ENCODE measurements at places on chromosomes 2 and 18. TPM values are rescaled to one million over a fixed set of nuclear protein-coding genes. Genes with fewer than 3 reads are reported as not detected.

DNA sequence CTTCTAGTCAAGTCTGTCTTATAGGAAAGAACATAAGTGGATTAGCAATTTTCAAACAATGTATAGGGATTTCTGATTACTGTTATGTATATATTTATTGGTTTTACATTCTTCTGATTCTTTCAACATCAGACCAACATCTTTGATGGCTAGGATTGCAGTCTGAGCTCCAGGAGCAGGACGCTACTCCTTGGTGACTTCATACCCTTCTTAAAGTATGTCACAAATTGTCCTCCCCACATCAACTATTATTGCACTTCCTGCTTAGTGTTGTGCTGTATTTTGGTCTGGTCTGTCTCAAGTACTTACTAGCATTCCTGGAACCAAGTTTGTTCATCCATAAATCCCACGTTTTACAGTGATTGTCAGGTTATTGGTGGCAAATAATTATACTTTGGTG lies 49.0 kb downstream of the MAP2 start:
- DNase-seq = no peak

DNA sequence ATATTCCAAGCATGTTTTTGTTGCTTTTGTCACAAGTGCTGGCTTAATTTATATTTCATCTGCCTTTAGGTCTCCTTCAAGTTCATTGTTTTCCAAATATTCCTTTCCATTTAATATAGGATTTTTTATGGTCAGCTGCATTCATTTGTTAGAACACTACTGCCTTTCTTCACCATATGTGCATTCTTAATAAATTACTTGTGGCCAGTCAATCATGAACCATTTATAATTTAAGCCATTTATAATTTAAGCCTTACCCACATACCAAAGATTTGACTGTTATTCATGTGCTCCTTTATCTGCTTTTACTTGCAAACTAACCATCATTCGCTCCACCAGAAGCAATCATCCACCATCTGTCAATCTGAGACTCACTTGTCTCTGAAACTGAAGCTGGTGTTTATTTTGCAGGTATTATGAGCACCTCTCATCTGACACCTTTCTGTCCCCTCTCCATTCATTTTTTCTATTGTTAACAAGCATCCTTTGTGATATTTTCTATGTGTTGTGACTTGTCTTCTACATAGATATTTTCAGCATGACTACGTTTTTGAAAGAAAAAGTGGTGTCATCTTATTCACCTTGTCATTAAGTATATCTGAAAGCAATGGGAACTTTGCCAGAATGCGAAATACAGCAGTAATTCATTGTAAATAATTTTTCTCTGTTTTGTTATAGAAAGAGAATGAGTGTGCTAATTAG lies 786.8 kb downstream of the KCNJ3 start:
- no peak for DNase-seq

GRCh38 chr2:229137639-229138038 lies 133.4 kb downstream of the PID1 start:
- no peak for DNase-seq

DNA sequence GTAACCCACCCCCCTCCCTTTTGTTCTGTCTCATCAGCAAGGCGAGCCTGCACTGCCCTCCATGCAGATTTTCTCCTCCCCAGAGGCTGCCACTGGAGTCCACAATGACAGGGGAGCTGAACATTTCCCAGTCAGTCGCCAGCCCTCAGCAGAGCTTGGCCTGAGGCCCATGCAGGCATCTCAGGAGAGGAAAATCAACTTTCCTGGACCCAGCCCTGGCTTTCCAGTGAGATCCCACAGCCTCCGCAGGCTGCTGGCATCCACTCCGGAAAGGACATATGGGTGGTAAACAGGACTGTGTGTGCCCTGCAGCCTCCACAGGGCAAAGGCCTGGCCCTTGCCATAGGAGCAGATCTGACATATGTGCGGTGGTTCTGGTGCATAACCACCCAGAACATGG lies 253.8 kb downstream of the TNS1 start:
- DNase-seq = no peak

- peak; percentile 18 for DNase-seq
Observed at GRCh38 chr2:144943986-144944385, 424.1 kb upstream of the ZEB2 start.

DNA sequence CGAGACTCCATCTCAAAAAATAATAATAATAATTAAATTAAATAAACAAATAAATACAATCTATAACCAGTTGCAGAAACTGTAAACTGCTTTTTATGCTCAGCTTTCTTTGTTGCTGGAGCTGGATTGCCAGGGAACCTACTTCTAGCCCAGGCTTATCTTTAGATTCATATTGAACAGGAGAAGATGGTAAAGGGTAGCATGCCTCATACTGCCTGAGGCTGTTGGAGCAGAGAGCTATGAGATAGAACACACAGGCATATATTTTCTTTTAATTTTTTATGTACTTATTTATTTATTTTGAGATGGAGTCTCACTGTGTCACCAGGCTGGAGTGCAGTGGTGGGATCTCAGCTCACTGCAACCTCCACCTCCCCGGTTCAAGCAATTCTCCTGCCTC lies 28.7 kb upstream of the EML4 start:
- no peak for DNase-seq

DNA sequence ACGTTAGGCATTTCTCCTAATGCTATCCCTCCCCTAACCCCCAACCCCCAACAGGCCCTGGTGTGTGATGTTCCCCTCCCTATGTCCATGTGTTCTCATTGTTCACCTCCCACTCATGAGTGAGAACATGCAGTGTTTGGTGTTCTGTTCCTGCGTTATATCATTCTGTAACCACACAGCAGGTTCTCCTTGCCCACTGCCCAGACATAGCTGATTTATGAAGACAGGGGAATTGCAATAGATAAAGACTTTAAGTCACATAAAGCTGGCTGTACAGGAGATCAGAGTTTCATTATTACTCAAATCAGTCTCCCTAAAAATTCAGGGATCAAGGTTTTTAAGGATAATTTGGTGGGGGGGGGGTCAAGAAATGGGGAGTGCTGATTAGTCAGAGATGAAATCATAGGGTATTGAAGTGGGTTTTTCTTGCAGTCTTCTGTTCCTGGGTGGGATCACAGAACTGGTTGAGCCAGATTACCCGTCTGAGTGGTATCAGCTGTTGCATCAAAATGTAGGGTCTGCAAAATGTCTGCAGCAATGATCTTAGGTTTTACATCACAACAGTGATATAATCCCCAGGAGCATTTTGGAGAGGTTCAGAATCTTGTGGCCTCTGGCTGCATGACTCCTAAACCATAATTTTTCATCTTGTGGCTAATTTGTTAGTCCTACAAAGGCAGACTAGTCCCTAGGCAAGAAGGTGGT lies 392.1 kb upstream of the KCNJ3 start:
- no peak for DNase-seq

DNA sequence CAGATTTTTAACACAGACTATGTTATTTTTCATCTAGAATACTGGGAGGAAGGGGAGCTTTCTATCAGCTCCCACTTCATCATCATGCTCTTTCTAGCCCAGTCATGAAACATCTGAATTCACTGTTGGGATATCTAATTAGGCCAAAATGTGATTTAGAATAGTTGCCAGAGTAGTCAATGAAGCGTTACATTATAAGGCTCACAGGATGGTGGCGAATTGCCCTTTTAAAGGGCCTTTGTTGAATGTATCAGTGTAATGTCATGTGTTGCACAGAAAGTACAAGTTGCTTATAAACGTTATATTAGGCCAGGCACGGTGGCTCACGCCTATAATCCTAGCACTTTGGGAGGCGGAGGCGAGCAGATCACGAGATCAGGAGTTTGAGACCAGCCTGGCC lies 45.6 kb downstream of the PDE1A start:
- no peak for DNase-seq

DNA sequence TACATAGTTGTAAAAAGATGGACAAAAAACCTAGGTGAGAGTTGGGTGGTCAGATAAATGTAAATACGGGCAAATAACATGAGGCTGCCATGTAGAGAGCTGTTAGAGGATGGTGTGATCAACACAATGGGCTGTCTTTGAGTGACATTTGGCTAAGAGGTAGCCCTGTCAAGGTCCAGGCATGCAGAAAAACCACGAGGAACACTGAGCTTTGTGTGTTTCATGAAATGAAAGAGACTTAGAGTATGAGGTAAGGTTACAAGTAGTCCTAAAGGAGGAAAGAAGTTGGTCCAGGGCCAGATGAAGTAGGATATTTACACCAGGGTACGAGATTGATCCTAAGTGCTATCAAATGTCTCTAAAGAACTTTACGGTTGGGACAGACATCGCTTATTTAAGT lies 160.9 kb downstream of the RDH14 start:
- DNase-seq = no peak

- no peak for DNase-seq
Observed at GRCh38 chr2:21486445-21486844, 362.7 kb downstream of the TDRD15 start.

GRCh38 chr2:25230198-25230947 lies 62.0 kb upstream of the POMC start:
- DNase-seq = peak; percentile 69

DNA sequence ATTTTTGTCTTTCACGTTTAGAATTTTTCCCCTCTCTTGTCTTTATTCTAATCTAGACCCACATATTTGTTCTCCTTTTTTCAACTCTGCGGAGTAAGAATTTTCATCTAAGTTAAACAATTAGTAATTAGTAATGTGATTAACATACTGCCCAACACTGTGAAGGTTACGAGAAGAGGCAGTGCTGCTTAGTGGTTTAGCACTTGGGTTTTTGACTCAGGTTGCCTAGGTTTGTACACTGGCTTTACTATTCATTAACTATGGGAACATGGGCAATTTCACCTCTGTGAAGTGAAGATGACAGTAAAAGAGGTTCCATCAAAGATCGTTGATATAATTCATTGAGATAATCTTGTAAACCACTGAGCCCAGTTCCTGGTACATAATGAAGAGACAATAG lies 82.2 kb upstream of the PNPT1 start:
- no peak for DNase-seq

DNA sequence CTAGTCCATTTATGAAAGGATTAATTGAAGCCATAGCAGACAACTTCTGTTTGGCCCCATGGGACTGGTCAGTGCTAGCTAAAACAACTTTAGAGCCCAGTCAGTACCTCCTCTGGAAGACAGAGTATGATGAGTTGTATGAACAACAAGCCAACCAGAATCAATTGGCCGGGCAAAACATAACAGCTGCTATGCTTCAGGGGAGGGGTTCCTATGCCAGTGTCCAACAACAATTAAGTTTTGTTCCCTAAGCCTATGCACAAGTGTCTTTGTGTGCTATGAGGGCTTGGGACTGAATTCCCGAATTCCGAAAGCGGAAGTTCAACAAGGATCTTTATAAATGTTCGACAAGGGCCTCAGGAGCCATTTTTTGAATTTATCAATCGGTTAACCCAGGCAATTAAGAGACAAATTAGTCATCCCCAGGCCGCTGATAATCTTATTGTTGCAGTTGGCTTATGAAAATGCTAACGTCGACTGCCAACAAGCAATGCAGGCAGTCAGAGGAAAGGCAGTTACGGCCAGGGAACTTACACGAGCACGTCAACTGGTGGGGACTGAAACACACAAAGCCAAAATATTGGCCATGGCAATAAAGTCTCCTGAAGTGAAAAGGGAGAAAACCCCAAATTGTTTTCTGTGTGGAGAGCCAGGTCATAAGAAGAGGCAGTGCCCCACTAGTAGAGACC lies 57.9 kb downstream of the ZNF638 start:
- DNase-seq = peak; percentile 6

GATA6 gene
- 180 TPM for total RNA-seq

GNLY gene
- total RNA-seq = 5.8 TPM

NETO1 gene
- not detected for total RNA-seq

RAX gene
- not detected for total RNA-seq

C2orf78 gene
- total RNA-seq = not detected

All from stomach (tissue), 19 donors.